ENCODE measurements at places on chromosomes 12 and 14. TPM values are rescaled to one million over a fixed set of nuclear protein-coding genes. Genes with fewer than 3 reads are reported as not detected.

The LRRK2 gene
- total RNA-seq, result 2.4 TPM

The GPRC5A gene
- total RNA-seq, result 6.2 TPM

The ANKRD33 gene
- total RNA-seq, result not detected

The MYH6 gene
- not detected for total RNA-seq

The KLHL28 gene
- 11.0 TPM for total RNA-seq

The PAPLN gene
- 4.2 TPM for total RNA-seq

All from smooth muscle cell of the umbilical artery (primary cell).